ENCODE measurements at places on chromosomes 6 and 20.

GRCh38 chr6:15109338-15110090 is 136.4 kb upstream of the JARID2 start:
- DNase-seq, result no peak

- peak; percentile 30 for DNase-seq
Measured at GRCh38 chr6:217048-217659, 75.1 kb upstream of the DUSP22 start.

- DNase-seq, result no peak
Measured at GRCh38 chr6:16466800-16467553, 228.6 kb downstream of the GMPR start.

DNA sequence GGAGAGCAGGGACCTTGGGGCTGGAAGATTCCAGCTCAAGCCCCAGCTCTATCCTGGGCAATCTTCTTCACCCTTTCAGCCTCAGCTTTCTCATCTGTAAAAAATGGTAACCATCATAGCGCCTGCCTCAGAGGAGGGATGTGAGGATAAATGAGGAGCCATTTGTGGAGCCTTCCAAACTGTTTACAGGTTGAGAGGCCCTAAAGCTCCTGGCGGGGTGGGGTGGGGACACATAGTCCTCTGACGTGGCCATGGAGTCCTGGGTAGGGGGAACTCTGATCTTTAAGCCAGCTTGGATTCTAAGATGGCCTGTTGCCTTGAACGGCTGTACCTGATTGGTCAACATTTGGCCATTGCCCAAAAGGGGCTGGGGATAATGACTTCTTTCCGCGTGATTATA is 111.1 kb downstream of the TOX2 start:
- no peak for DNase-seq

DNA sequence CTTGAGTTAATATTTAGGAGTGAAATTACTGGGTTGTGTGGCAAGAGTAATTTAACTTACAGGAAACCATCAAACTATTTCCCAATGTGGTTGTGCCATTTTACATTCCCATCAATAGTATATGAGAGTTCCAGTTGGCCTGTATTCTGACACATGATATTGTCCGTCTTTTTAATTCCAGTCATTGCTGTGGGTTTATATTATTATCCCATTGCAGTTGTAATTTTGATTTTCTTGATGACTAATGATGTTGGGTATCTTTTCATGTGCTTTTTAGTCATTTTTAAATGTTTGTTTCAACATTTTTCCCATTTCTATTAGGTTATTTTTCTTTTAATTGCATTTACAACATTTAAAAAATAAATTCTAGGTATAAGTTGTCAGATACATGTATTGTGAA is 614.0 kb downstream of the UTRN start:
- no peak for DNase-seq

Data from CD4-positive, alpha-beta T cell treated with Interleukin-4 for 1 hour (primary cell).